ENCODE measurements at places on chromosomes 3 and 15.

DNA sequence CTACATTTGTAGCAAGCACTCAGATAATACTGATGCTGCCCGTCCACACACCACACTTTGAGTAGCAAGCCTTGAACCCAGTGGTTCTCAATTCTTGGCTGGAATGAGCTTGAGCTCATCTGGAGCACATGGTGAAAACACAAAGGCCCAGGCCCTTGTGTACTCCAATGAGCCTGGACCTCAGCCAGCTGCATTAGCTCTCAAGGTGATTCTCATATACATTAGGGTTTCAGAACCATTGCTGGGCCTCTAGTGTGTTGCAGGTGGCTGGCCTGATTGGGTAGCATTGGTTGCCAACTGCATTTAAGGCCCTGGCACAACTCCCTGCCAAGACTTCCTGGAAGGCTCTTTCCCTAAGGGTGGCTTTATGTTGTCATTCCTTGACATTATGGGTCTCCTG, 23.4 kb upstream of the ZFAND6 start:
- no peaks in the 10 kb centered on the region for H3K36me3 ChIP-seq
- DNase-seq: no peak
- H3K4me1 ChIP-seq: peaks cover 6% of the 10 kb centered on the region

- H3K4me1 ChIP-seq: peaks cover 15% of the 10 kb centered on the region
- no peak for DNase-seq
- H3K36me3 ChIP-seq: no peaks in the 10 kb centered on the region
- H3K27me3 ChIP-seq: no peaks in the 10 kb centered on the region
- H3K4me3 ChIP-seq: no peak overlapping the region
- H3K27ac ChIP-seq: no peak overlapping the region
Measured at GRCh38 chr3:123740391-123740822, 143.7 kb downstream of the MYLK start.

GRCh38 chr3:52171514-52172261, 17.5 kb upstream of the POC1A start:
- H3K36me3 ChIP-seq: no peaks in the 10 kb centered on the region
- H3K4me3 ChIP-seq: no peak overlapping the region
- peaks cover 11% of the 10 kb centered on the region for H3K4me1 ChIP-seq
- no peak for DNase-seq
- H3K27me3 ChIP-seq: no peaks in the 10 kb centered on the region

GRCh38 chr3:153963012-153963411, 158.2 kb upstream of the ARHGEF26 start:
- H3K27ac ChIP-seq: no peak overlapping the region
- H3K36me3 ChIP-seq: no peaks in the 10 kb centered on the region
- peaks cover 10% of the 10 kb centered on the region for H3K4me1 ChIP-seq
- no peaks in the 10 kb centered on the region for H3K27me3 ChIP-seq
- DNase-seq: no peak
- H3K4me3 ChIP-seq: no peak overlapping the region

DNA sequence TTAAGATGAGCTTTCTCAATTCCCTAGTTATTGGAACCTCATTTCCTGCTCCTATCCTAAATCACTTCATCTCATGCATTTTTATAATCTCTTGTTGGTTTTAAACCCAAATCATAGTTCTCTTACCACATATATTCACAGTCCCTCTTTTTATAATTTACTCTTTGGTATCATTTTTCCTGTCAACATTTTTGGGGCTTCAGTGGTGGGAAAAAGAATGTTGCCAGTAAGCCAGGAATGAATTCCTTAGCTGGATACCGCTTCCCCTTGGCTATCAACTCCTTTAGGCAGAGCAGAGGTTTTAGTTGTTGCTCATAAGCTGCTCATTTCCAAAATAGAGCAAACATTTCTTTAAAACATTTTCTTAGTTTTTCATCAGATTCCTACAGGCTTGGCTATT, 112.3 kb downstream of the GALK2 start:
- H3K36me3 ChIP-seq: peaks cover 3% of the 10 kb centered on the region
- H3K27me3 ChIP-seq: no peaks in the 10 kb centered on the region
- DNase-seq: no peak

DNA sequence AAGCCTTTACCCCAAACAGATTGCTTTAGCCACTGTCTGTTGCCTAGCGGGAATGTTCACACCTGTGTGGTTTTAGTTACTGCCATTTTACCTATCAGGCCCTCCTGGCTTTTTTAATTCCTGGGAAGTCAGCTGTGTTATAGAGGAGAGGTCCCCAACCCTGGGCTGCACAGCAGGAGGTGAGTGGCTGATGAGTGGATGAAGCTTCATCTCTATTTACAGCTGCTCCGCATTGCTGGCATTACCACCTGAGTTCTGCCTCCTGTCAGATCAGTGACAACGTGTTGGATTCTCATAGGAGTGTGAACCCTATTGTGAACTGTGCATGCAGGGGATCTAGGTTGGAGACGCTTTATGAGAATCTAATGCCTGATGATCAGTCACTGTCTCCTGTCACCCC, 127.0 kb downstream of the MBNL1 start:
- no peak overlapping the region for H3K27ac ChIP-seq
- H3K27me3 ChIP-seq: no peaks in the 10 kb centered on the region
- H3K4me1 ChIP-seq: peaks cover 10% of the 10 kb centered on the region
- H3K4me3 ChIP-seq: no peak overlapping the region
- DNase-seq: no peak

- H3K27ac ChIP-seq: no peak overlapping the region
- DNase-seq: no peak
Measured at GRCh38 chr15:98386561-98386960, 261.8 kb upstream of the IGF1R start.

DNA sequence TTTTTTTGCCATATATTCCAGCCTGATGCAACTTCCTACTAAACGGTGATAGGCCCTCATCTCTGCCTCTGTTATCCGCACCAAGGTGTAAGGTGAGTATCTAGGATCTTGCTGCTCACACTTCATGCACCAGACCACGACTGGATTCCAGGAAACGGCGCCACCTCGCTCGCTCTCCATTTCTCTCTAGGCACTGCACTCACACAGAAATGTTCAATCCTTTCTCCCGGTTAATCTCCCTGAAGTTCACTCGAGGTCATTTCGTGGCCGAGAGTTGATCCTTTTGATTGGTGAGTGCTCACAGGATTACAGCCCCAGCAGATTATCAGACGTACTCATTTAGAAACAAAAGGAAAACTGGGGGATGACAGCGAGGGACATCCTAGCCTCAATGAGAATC, 28.1 kb downstream of the MCF2L2 start:
- H3K36me3 ChIP-seq: no peaks in the 10 kb centered on the region
- H3K4me1 ChIP-seq: no peaks in the 10 kb centered on the region
- no peak overlapping the region for H3K27ac ChIP-seq
- H3K27me3 ChIP-seq: no peaks in the 10 kb centered on the region
- DNase-seq: no peak

DNA sequence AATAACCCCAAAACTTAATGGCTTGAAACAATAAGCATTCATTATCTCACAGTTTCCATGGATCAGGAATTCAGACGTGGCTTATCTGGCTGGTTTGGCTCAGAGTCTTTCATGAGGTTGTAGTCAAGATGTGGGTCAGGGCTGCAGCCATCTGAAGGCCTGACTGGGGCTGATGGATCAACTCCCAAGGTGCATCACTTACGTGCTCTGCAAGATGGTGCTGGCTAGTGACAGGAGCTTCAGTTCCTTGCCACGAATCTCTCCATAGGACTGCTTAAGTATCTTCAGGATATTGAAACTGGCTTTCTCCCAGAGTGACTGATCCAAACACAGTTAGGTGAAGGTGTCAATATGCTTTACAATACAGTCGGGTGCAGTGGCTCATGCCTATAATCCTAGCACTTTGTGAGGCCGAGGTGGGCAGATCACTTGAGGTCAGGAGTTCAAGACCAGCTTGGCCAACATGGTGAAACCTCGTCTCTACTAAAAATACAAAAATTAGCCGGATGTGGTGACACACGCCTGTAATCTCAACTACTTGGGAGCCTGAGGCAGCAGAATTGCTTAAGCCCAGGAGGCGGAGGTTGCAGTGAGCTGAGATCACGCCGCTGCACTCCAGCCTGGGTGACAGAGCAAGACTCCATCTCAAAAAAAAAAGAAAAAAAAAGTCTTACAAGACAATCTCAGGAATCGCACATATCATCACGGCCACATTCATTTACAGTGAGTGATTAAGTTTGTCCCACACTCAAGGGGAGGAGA, 28.5 kb upstream of the PTPRG start:
- DNase-seq: no peak
- H3K36me3 ChIP-seq: no peaks in the 10 kb centered on the region
- no peaks in the 10 kb centered on the region for H3K27me3 ChIP-seq
- no peak overlapping the region for H3K27ac ChIP-seq

DNA sequence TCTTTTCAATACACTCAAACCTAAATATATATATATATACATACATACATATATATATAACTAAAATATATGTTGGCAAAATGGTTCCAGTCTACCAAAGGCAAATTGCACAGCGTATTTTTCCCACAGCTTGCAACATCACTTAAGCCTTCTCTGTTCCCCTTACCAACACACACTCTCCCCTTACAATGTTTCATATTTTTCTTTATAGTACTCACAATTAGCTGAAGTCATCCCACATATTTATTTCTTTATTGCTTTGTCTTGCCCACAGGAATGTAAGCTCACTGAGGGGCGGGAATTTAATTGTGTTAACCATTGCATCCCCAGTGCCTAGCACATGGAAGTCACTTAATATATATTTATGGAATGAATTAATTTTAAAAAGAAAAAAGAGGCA, 288.3 kb downstream of the ULK4 start:
- DNase-seq: no peak
- no peak overlapping the region for H3K4me3 ChIP-seq
- H3K36me3 ChIP-seq: no peaks in the 10 kb centered on the region
- H3K4me1 ChIP-seq: no peaks in the 10 kb centered on the region
- H3K27ac ChIP-seq: no peak overlapping the region

GRCh38 chr3:101159478-101159877, 160.9 kb downstream of the IMPG2 start:
- no peak overlapping the region for H3K4me3 ChIP-seq
- H3K27me3 ChIP-seq: no peaks in the 10 kb centered on the region
- no peaks in the 10 kb centered on the region for H3K36me3 ChIP-seq
- no peak overlapping the region for H3K27ac ChIP-seq
- DNase-seq: no peak
- no peaks in the 10 kb centered on the region for H3K4me1 ChIP-seq

DNA sequence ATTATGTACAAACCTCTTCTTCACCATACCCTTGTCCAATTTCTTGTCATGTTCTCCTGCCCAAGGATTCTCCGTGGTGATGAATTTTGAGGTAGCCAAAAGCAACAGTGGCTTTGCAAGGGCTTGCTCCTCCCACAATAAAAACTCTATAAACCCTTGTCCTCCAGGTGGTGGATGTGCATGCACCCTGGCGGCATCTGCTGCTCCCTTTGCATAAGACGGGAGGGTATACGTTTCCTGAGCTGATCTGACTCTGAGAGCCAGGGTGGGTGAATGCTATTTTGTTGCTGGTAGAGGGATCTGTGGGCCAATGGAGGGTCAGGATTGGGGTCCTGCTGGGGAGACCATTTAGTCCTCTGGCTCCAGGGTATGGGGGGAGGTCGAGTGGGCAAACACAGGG, 5.4 kb downstream of the DNAH1 start:
- no peaks in the 10 kb centered on the region for H3K36me3 ChIP-seq
- no peaks in the 10 kb centered on the region for H3K27me3 ChIP-seq
- no peak overlapping the region for H3K4me3 ChIP-seq
- peaks cover 14% of the 10 kb centered on the region for H3K4me1 ChIP-seq

DNA sequence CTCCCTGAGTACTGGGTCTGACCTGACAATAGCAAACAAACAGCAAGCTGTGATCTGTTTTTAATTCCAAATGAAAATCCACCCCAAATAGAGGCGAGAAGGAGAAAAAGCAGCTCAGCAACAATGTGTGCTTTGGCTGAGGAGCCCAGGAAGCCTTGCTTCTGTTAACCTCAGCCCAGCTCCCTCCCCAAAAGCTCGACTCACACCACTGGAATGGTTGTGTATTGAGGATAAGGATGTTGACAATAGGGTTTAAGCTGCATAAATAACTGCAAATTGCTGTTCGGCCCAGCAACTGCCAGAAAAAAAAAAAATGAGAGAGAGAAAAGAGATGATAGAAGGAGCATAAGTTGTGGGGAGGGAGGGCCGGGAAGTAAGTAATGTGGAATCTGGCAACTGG, 104.0 kb upstream of the TBC1D5 start:
- no peaks in the 10 kb centered on the region for H3K27me3 ChIP-seq
- H3K4me1 ChIP-seq: no peaks in the 10 kb centered on the region
- no peak for DNase-seq
- no peak overlapping the region for H3K4me3 ChIP-seq
- H3K36me3 ChIP-seq: no peaks in the 10 kb centered on the region
- no peak overlapping the region for H3K27ac ChIP-seq

GRCh38 chr15:57079931-57080620, 161.6 kb downstream of the TCF12 start:
- no peaks in the 10 kb centered on the region for H3K4me1 ChIP-seq
- no peak overlapping the region for H3K27ac ChIP-seq
- no peaks in the 10 kb centered on the region for H3K36me3 ChIP-seq
- no peak for DNase-seq
- H3K4me3 ChIP-seq: no peak overlapping the region
- no peaks in the 10 kb centered on the region for H3K27me3 ChIP-seq

DNA sequence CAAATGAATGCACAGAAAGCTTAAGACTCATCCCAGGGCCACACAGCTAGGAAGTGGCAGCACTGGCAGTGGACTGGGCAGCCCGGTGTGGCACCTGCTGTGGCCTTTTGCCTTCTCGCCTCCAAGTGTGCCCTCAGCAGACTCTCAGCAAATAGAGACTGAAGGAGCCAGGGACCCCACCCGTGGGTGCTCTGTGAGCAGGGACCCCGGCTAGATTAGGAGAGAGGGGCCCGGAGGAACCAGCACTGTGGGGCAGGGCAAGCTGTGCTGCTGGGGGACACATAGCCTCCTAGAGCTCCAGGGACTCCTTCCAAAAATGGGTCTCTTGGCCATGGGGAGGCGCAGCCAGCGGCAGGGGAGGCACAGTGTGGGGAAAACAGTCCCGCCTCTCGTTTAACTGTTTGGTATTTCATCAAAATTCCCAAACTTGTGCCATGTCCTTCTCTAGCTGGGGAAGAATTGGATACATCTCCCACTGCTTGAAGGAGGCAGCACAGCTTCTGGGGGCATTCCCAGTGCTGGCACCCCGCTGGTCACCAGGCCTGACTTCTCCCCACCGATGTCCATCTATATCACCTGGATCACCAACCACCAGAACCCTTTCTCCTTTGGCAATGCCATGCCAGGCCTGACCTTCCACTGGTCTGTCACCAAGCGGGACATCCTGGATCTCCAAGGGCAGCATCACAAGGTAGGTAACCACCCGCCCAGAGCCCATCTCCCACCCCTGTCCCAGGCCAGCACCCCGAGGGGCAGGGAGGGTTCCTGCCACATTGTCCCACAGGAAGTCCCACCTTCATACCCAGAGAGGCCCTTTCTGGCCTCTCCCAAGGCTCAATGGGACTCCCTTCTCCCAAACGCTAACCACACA, 12.0 kb upstream of the TXNRD3 start:
- H3K36me3 ChIP-seq: no peaks in the 10 kb centered on the region
- DNase-seq: no peak
- no peaks in the 10 kb centered on the region for H3K4me1 ChIP-seq

DNA sequence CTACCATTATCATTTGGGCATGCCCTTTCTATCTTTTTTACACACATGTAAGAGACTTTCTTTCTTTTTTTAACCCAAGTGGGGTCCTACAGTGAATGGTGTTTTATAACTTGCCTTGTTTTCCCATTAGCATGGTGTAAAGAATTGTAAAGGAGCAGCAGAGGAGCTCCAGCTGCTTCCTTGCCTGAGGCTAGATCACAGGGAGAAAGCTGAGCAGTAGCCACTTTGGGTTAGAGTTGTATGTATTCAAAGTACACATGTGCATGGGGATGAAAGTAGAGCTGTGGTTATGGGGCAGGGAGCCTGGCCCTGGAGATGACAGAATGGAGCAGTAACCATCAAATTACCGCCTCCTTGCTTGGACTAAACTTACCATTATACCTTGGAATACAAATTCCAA, 231.1 kb upstream of the PDZRN3 start:
- H3K4me3 ChIP-seq: no peak overlapping the region
- H3K27me3 ChIP-seq: no peaks in the 10 kb centered on the region
- no peaks in the 10 kb centered on the region for H3K4me1 ChIP-seq
- no peak for DNase-seq
